ENCODE measurements at places on chromosomes 11 and 22.
A peak's percentile ranks its signal among the peaks of the same experiment; 100 is the strongest.

GRCh38 chr11:134264966-134265764, 11.0 kb upstream of the GLB1L3 start:
- no peak for DNase-seq

GRCh38 chr11:1839924-1840779, 1.4 kb downstream of the TNNI2 start:
- DNase-seq = no peak

GRCh38 chr11:79348976-79349682, 91.7 kb downstream of the TENM4 start:
- DNase-seq = no peak

GRCh38 chr11:7642747-7643146, 30.6 kb downstream of the CYB5R2 start:
- no peak for DNase-seq

GRCh38 chr11:12717851-12718291, 43.6 kb downstream of the TEAD1 start:
- no peak for DNase-seq

- DNase-seq = no peak
Measured at GRCh38 chr11:14539982-14540421, 19.8 kb upstream of the PSMA1 start.

DNA sequence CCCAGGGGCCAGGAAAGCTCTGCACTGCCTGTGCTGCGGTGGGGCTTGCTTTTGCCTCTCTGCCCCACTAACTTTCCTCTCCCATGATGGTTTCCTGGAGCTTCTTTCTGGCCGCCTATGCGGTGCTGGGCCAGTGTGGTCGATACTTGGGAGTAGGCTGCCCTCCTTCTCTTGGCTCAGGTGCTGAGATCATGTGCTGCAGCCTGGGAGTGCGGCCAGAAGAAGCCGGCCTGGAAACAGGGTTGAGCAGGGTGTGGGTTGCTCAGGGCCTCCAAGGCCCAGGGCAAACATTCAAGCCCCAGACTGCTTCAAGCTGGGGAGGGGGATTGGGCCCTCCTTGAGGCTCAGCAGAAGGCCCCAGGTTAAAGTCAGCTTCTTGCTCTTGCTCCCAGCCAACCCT, 125.0 kb downstream of the NTM start:
- DNase-seq = no peak

DNA sequence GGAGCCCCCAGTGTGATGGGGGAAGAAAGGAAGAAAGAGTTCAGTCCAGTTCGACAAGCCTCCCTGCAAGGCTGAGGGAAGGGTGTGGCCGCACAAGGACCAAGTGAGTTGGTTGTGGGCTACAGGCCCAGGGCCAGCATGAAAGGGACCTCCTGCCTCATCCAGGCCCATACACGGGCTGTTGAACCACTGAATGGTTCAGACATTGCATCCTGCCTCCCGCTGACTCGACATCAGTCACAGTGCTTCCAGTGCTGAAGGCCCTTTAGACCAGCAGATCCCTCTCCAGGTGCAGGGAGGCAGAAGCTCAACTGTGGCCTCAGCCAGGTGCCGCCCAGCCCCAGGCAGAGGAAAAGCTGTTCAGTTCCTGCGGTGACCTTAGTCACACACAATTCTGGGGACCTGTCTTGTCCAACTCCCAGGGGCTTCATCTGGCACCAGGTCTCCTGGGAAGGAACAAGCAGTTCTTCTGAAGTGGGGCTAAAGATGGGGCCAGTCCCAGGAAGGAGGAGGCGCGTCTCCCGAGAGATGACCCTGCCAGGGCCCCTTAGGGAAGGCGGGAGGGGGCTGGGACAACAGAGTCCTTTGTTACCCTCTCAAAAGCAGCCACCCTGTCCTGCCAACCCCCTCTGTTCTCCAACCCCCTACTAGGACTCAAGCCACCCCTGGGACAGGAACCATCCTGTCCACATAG, 6.6 kb downstream of the ARRB1 start:
- no peak for DNase-seq

DNA sequence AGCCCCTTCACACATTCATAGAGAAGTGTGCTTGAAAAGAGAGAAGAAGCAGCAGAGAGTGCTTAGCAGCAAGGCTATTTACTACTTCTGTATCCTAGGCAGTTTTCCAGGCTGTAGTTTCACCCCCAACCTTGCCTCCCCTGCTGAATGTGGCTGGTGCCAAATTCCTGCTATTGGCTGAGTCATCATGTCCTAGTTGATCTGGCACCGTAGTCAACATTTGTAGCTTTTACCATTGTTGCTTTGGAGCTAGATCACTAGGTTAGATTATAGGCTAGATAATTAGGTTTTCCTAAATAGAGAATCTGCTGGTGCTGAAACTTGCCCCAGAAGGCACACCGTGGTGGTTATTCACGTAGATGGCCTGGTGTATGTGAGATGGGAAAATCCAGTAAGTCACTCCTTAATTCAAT, 32.7 kb downstream of the ARHGAP42 start:
- DNase-seq = no peak

GRCh38 chr11:123903932-123904331, 2.0 kb downstream of the OR8D4 start:
- DNase-seq = no peak

GRCh38 chr11:110000031-110000502, 93.1 kb upstream of the ZC3H12C start:
- DNase-seq = no peak

- DNase-seq = no peak
Measured at GRCh38 chr11:10453261-10453660, 1.8 kb upstream of the AMPD3 start.

GRCh38 chr11:118047749-118048148, 29.1 kb upstream of the TMPRSS4 start:
- DNase-seq = no peak

DNA sequence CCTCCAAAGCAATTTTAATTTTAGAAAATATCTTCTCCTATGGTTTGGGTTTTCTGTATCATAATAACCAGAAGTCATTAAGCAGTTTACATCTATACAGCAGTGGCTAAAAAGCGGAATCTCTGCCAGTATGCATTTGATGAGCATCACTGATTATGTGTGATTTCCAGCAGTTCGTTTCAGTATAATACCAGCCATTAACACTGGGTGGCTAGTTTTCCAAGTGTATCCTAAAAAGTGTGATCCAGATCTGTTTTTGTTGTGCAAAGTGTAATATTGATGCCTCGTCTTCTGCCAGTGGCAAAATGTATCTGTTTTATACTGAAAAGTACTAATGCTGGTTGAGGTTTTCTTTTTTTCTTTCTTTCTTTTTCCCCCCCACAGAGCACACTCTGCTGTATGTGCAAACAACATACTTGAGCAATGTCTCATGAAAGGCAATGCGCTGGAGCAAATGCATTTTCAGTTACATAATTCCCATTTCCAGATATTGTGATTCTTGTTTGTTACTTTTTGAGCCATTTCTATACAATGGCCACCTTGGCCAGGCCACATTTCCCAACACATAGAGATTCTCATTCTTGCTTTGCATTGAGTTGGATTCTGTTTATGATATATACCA, 64.2 kb downstream of the SLC36A4 start:
- DNase-seq = no peak

DNA sequence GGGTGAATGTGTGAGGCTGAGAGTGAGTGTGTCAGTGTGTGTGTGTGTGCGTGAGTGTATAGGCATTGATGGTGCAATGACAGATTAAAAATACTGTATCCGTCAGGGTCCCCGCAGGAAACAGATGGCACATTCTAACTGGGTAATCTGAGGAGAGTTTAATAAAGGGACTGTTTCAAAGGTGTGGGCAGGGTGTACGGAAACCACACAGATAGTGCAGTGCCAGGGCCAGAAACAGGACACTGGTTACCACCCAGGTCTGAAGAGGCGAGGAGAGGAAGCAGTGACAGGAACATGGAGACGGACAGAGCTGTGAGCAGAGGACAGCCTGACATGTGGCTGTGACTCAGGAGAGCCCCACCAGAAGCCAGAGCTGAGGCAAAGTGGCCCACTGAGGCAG, 16.5 kb downstream of the P2RX3 start:
- no peak for DNase-seq

DNA sequence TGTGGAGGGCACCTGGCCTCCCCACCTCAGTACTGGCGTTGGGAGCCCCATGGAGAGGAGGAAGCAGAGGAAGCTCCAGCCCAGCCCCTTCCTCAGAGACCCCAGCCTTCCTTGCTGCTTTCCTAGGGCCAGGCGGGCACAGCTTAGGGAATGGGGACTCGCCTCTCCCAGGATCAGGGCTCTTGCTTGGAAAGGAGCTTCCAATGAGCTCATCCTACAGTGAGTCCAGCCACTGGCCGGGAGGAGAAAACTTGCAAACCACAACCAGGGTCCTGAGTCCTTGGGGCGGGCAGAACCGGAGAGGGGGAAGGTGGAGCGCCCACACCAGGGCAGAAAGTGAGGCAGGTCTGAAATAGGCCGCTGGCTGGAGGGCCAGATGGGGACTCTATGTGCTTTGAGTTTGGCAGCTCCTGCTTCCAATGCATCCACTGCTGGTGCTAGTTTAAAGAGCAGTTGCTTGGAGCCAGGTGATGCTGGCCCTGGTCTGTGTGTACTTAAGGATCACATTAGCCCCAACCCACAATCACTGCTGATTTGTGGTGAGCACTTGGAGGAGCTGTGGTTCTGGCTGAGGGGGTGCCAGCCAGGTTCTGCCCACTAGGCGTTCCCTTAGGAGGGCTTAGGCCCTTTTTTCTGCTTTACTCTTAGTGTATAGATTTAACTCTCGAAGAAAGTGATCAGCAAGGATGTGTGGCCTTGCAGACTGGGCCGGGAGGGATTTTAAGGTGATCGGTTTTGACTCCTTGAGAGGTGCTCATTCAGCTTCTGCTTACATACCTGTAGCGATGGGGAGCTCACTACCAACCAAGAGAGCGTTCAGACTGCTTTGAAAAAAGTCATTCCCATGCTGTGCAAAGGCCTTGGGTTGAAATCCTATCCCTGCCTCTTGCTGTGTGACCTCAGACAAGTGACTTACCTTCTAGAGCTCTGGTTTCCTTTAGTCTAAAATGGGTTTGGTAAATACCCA, 81.9 kb downstream of the TP53I11 start:
- DNase-seq = no peak

- no peak for DNase-seq
Measured at GRCh38 chr11:75574698-75575602, 12.9 kb downstream of the SERPINH1 start.

- DNase-seq = no peak
Measured at GRCh38 chr11:101860696-101861427, 53.9 kb upstream of the CEP126 start.

- peak; percentile 11 for DNase-seq
Measured at GRCh38 chr11:69352715-69353319, 58.9 kb downstream of the MYEOV start.

- no peak for DNase-seq
Measured at GRCh38 chr11:123702696-123703095, 38.8 kb downstream of the ZNF202 start.

DNA sequence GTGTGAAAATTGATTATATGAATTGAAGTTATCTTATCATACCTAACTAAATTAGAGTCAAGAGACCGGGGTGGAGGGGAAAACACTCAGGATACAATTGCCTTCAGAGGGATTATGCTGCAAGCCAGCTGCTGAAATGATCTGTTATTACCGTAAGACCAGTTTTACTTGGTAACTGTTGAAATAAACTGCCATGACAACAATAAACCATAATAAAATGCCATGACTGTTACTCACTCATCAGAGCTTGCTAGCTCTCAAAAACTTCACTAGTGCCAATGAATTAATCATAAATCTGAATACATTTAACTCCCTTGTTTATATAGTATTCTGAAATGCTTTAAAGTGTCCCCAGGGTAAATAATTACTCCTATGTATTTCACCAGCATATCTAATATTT, 68.2 kb downstream of the CASP12 start:
- no peak for DNase-seq

DNA sequence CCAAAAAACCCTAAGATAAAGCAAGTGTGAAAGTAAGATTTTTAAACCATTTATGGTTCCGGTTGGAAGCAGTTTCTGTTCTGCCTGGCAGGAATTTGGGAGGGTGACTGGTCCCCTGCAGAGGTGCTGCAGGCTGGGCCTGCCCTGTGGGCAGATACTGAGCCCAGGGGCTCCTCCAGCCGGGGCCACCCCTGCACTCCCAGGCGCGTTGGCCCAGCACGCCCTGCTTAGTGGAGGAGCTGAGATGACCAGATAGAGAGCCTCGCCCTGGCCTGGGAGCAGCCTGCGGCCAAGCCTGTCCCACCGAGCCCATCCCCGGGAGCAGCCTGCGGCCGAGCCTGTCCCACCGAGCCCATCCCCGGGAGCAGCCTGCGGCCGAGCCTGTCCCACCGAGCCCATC, 8.0 kb downstream of the PHLDA2 start:
- no peak for DNase-seq

DNA sequence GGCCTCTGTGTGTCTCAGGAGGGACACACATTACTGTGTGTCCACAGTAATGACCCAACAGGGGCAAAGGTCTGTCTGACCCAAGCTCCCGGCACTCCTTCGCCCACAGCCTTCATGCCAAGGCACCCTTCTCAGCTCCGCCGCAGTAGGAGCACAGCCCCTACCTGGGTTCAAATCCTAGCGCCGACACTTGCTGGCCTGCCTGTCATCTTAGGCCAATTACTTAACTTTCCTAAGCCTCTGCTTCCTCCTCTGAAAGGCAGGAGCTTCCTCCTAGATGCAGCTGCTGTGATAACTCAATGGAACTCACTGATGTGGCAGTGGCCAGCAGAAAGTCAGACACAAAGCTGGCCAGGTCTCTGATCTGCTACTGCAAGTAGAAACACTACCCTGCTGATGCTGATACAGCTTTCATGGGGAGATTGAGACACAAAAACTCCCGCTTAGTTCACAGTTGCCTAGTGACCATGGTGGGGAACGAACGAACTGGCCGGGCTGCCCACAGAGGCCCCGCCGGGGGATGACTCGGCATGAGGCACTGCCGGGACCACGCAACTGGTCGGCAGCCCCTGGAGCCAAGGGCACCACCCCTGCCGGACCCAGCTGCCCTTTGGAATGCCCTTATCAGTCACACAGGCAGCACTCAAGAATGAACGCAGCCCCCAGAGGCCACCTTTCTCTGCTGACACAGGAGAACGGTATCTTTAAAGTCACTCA, 8.1 kb downstream of the EHD1 start:
- no peak for DNase-seq

GRCh38 chr11:106087815-106088435, 10.5 kb downstream of the AASDHPPT start:
- DNase-seq = no peak

- no peak for DNase-seq
Measured at GRCh38 chr11:66346476-66347424, 679 bp downstream of the B4GAT1 start.

GRCh38 chr11:118606157-118606843, 1.1 kb upstream of the PHLDB1 start:
- no peak for DNase-seq

DNA sequence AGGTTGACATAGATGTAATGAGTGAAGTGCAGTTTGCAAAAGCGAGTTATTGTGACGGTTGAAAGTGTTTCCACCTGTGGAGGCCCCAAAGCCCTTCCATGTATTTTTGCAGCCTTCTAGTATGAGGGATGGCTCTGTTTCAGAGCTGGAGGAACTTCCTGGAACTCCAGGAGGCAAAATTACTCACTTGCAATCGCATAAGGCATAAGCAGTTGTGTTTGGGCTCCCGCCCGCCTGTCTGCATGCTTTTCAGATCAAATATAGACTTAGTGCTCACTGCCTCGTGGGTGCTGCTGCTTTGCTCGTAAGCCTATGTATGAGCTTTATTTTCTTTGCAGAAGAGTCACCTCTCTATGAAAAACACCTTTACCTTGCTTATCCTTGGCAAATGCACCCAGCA, 146.8 kb upstream of the LARGE1 start:
- no peak for DNase-seq

All from activated CD8-positive, alpha-beta memory T cell treated with anti-CD3 and anti-CD28 coated beads for 48 hours (primary cell).